ENCODE measurements at places on chromosomes 6 and 20.

- no peak for DNase-seq
These were observed 225.4 kb downstream of the LAMA2 start for GRCh38 chr6:129108337-129108736.

GRCh38 chr6:64439274-64439673, 803.7 kb downstream of the PHF3 start:
- DNase-seq = no peak

- no peak for DNase-seq
These were observed 235.2 kb downstream of the ALDH8A1 start for GRCh38 chr6:134714679-134715078.

- DNase-seq = no peak
These were observed 37.8 kb downstream of the SERPINB1 start for GRCh38 chr6:2803731-2804429.

DNA sequence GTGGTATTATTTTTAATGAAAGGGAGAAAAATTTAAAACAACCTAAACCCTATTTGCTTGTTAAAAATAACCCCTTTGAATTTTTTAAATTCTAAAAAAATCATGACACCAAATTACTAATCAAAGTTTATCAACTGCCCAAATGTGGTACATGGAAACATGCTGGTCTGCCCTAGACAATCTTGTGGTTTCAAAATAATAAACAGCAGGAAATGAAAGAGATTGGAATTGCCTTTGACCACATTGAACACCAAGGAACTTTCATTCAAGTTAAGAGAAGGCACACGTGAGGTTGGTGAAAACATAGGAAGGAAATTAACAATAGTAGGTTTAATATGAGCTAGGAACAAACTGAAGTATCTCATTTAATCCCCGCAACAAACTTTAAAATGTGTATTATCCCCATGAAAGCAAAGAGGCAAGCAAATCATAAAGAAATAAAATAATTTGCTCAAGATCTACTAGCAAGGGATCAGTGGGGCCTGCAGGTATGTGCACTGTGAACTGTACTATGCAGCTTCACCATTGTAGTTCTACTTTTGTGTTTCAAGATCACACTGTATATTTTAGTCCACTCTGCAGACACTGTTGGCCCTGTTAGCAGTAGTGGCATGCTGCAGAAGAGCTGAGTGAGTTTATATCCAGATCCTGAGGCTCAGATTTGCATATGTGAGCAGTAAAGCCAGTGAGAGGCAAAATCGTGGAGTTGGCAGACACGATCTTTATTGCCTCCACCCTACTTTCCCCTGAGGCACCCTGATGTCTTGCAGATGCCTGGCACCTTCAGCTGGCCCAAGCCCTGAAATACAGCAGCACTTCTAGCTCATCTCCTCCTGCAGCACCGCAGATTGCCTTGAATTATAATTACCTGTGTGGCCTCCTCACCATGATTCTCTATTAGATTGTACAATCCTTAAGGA, 157.8 kb upstream of the TENT5A start:
- no peak for DNase-seq
